ENCODE measurements at places on chromosomes 12 and 14.

GRCh38 chr14:100239840-100240667 is 1.1 kb downstream of the YY1 start:
- DNase-seq, result peak; percentile 97

GRCh38 chr12:106914796-106915634 is 40.7 kb upstream of the TMEM263 start:
- DNase-seq, result no peak

DNA sequence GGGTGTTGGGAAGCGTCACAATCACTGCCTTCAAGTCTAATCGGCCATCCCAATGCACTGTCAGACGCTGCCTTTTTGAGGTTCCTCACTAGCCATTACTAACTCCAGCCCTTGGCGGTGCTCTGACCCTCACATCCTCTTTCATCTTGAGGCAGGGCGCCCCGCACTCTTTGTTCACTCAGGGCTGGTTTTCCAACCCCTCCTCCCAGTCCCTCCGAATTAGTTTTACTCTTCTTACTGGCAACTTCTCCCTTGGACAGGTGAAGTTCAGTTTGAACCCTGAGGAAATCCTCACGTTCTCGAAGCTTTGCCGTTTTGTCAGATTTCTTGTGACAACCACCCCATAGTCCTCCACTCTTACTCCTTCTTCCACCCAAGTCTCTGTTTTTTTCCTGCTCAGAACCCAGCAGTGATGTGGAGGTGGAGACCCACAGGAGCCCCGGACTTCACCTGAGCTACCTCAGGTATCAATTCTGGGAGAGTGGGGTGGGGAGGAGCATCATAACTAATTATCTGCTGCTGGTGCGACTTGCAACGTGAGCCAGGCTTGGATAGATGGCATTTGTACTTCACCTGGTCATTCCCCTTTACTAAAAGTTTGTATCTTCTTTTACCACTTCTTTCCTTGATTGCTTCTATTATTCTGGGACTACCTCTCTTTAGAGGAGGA is 757 bp downstream of the ZC3H10 start:
- DNase-seq, result peak; percentile 65

GRCh38 chr14:62739647-62740046 is 305.6 kb downstream of the KCNH5 start:
- no peak for DNase-seq

DNA sequence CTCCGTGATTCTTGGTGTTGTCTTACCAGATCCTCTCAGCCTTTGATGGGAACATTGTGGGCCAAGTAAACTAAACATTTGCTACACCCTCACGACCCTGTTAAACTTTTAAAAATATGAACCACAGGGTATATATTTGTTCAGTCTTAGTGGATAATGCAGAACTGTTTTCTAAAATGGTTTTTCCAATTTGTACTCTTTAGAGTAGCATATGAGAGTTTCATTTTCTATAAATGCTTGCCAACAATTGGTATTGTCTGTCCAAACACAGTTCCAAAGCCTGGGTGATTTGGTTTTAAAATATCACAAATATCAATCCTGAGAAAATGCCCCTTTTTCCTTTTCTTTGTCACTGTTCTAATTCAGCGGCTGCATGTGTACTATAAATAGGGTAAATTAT is 6.7 kb upstream of the IL22 start:
- DNase-seq, result no peak

GRCh38 chr12:27548301-27549199 is 24.5 kb downstream of the PPFIBP1 start:
- DNase-seq, result no peak

GRCh38 chr12:95731519-95731958 is 59.0 kb downstream of the NTN4 start:
- DNase-seq, result no peak

DNA sequence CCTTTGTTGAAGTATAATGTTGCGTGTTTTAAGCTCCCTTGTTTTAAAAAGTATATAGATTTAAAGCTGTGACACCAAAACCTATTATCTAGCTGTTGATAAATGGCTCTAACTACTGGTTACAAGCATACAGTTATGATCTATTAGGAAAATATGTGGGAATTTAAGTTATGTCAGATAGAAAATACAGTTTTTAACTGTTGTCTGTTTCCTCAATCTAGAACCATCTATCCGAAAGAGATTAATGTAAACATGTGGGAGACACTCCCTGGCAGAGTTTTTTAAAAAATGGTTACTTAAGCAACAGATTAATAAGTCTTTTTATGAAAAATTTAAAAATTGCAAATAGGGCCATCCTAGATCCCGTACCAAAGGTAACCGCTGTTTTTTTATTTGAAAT is 8.2 kb downstream of the RPL36AL start:
- no peak for DNase-seq

GRCh38 chr14:21989090-21989489 is 315.5 kb upstream of the OR4E1 start:
- no peak for DNase-seq

DNA sequence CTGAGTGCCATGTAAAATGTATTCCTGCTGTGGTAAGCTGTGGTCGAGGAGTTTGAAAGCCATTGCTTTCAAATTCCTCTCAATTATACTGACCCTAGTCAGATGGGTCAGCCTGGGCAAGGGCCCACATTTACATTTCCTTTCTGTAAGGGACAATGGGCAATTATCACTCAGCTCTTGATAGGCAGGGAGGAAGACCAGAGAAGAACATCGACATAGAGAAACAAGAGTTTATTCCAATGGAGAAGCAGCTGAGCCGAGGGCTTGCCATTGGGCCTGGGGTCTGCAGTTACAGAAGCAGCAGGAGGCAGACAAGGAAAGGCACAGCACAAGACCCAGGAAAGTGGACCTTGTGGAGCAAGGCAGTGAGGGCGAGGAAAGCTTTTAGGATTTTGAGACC is 9.7 kb downstream of the NRIP2 start:
- no peak for DNase-seq

DNA sequence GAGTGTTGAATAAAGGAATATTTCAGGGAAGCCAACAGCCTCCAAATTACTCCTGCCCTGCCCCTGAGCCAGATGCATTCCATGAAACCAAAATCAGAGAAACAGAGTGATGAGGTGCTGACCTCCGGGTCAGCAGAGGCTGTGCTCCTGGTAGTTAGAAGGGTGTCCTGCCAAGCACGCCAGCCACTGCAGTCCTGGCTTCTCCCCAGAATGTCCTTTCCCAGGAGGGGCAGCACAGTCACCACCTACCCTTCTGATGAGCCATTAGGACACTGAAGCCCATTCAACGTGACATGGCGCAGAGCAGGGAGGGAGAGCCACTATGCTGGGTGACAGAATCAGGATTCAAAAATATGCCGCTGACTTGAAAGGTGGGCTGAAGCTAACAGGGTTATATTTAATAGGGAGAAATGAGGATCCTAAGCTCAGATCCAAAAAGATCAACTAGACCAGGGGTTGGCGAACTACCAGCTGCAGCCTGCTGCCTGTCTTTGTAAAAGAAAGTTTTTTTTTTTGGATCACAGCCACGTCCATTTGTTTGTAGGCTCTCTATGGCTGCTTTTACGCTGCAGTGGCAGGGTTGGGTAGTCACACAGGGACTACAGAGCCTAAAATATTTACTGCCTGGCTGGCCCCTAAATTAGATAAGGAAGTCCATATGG is 34.5 kb upstream of the PLEK2 start:
- DNase-seq, result no peak

GRCh38 chr12:113049976-113050742 is 6.4 kb upstream of the DTX1 start:
- DNase-seq, result peak; percentile 31

- peak; percentile 52 for DNase-seq
Measured at GRCh38 chr14:104843442-104844305, 21.4 kb upstream of the CEP170B start.

- no peak for DNase-seq
Measured at GRCh38 chr12:6852651-6853354, 853 bp downstream of the USP5 start.

All from suppressor macrophage treated with lipopolysaccharide for 1 hour (primary cell).